Right atrium auricular region (tissue), 2 donors: ENCODE measurements at places on chromosomes 6 and 20. TPM values are rescaled to one million over a fixed set of nuclear protein-coding genes. Genes with fewer than 3 reads are reported as not detected.

GRCh38 chr6:96814625-96815024, 22.7 kb downstream of the GPR63 start:
- no peak for DNase-seq

DNA sequence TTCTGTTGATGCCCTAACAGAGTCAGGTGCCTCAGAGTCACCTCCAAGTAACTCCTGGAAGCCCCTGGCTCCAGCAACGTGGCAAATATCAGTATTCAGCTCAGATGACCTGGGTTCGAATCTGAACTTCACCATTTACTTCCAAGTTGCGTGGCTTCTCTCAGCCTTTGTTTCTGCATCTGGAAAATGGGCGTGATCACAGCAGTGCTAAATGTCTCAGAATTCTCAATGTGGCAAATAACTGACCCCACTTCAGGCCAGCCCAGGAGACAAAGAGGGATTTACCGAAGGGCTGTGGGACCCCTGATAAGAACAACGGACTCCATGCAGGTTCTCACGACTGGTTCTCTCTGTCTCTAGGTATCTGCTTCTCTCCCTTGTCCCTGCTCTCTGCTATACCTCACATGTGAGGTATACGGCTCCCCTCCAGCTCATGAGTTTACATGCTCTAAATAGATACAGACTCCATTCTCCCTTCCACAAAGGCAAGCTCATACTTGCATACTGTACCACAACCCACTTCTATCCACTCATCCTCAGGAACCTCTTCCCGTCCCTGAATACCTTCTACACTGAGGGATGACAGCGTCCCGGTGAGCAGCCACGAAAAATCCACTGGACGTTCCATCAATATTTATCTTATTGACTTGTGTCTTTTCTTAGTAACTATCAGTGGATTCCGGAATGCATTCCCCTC, 84.1 kb downstream of the SNX5 start:
- no peak for DNase-seq

DNA sequence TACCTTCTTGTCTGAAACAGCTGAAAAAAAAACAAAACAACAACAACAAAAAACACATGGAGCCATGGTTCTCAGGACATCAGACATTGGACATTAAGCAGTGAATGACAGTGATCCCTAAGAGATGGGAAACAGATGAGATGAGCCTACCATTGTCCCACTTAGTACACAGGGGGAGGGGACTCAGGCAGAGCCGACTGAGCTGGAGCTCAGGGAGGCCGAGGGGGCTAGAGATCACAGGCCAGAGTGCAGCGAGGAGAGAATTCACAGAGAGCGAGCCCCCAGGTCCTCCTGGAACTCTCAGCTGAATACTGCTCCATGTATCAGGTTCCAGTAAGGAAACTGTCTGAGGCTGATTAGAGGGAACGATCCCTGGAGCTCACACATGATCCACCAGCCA, 134.6 kb downstream of the GRM4 start:
- DNase-seq: no peak

GRCh38 chr6:135106611-135107010, 52.0 kb upstream of the HBS1L start:
- no peak for DNase-seq

DNA sequence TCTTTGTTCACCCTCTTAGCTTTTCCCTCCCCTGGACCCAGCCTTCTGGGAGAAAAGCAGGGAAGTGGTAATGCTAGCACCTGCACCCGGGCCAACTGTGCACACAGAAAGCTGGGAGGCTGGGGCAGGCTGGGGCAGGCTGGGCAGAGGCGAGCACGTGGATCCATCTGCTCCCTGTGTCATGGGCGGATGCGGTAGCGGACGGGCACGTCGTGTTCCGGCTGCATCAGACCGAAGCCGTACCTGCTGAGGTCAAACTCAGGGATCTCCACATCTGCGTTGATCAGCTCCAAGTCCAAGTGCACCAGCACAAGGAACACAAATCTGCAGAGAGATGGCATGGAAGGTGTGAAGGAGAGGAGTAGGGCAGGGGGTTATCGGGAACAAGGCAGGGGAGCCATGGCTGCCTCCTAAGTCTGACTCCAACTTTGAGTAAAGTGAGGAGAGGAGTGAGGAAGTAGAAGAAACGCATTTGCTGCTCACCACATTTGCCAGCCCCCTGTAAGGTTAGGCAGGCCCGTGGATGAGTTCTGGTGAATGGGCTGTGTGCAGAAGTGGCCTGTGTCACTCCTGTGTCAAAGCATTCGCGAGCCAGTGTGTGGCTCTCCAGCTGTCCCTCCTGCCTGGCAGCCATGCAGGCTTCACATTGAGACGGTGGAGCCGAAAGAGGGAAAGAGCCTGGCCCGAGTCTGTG, 25.4 kb upstream of the KCNB1 start:
- no peak for DNase-seq

The OR2H2 gene
- not detected for total RNA-seq
